Fibroblast of skin of right quadriceps (primary cell): ENCODE measurements at places on chromosomes 4 and X.

DNA sequence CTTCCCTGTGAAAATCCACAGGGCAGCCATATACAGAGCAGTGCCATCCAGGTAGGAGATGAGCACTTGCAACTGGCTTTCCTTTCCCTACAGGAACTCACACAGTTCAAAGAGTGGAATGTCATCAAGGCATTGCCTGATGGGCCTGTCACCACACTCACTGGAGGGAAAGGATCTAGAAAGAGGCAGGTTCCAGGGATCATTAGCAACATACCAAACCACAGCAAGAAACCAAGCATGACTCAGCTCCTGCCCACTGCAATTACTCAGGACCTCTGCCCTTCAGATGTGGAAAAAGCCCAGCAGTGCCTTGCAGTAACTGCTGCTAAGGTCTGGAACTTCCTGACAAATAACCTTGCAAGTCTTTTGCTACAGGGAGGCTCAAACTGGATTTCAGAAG lies 101.2 kb downstream of the ZNF674 start:
- DNase-seq, result peak; percentile 69

- DNase-seq, result no peak
Measured at GRCh38 chr4:183909801-183910200, 4.7 kb downstream of the STOX2 start.

GRCh38 chr4:48131736-48132135 lies 2.3 kb downstream of the TXK start:
- DNase-seq, result no peak

- no peak for DNase-seq
Measured at GRCh38 chr4:81743731-81744435, 272.2 kb upstream of the RASGEF1B start.

DNA sequence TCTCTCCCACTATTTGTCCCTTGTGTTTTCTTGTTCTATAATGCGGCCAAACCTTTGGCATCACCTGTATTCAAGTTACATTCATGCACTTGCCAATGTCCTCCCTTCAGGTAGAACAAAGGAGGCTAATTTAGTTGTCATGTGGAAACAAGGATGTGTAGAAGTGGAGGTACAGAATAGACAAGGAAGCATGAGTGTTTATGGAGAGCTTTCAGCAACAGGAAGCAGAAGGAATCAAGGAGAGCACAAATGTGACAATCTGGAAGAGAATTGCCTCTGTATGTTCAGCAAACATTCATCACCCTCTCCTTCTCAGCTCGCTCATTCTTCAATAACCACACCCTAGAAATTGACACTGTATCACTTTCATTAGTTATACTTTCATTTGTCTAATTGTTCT lies 103.4 kb downstream of the SLC7A11 start:
- no peak for DNase-seq

DNA sequence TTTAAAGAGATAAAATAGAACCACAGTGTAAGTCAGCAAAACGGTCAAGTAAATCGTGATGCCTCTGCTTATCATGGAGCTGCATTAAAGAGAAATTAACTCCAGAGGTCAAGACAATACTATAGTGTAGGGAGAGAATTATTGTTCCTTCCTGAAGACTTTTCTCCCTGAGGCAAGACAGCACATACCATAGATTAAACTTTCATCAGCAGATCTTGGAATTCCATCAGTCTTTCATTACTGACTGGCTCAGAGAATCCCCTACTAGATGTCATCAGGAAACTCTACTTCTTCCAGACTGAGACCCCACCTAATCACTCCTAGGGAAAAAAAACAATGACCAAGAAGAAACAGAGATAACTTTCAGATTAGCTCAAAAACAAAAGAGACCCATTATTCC lies 131.3 kb downstream of the NSUN7 start:
- no peak for DNase-seq

- no peak for DNase-seq
Measured at GRCh38 chr4:7320206-7320797, 114.4 kb downstream of the PSAPL1 start.

- DNase-seq, result peak; percentile 6
Measured at GRCh38 chr4:157172011-157172410, 48.5 kb upstream of the GRIA2 start.

DNA sequence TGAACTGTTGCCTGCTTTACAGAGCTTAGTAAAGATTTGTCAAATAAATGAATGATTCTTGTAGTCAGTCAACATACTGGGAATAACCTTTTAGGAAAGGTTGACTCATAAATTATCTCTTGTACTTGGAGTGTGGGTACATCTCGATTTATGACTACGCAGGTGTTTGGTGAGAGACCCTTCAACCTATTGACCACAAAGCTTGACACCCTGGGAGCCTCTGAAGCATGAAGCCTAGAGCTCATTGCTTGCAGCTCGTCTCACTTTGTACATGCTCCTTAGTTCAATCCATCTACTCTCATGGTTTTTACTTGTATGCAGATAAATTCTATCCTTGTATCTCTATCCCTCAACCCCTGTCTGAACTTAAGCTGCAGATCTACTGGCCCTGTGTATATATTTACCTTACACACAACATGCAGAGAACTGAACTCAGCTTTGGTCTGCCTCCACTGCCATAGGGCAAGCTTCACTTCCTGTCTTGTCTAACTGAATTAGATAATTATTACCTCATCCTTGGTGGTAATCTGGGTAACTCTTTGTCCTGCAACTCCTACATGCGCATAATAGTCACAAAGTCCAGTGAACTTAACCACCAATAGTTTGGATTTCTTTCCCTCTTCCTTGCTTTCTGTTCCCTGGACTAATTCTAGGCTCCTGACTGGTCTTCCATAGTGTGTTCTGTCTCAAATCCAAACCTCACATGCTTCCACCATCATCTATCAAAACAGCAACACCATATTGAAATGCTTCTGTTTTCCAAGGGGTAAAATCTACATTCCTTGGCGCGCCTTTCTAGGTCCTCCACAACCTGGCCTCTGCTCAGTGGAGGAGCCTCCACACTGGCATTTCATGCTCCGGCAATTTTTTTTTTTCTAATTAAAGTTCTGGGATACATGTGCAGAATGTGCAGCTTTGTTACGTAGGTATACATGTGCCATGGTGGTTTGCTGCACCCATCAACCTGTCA lies 32.2 kb upstream of the FAT1 start:
- no peak for DNase-seq

DNA sequence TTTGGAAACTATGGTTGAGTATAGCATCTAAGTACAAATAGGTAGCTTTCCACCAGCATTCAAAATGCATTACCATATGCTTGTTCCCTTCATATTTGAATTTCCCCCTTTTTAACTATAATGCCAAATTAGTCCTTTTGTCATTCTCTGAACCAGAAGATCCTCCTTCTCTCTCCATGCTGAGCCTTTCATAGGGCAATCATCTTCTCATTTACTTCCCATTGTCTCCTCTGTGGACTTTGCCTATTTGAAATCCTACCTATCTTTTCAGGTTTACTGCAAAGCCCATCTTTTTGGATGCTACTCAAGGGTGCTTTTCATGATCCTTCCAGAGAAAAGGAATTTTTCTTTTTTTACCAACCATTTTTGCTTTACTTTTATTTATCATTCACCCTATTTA lies 54.7 kb downstream of the DKK2 start:
- no peak for DNase-seq

- DNase-seq, result no peak
Measured at GRCh38 chrX:64188901-64189300, 16.6 kb downstream of the AMER1 start.

GRCh38 chr4:108861334-108861733 lies 98.5 kb upstream of the ETNPPL start:
- no peak for DNase-seq

DNA sequence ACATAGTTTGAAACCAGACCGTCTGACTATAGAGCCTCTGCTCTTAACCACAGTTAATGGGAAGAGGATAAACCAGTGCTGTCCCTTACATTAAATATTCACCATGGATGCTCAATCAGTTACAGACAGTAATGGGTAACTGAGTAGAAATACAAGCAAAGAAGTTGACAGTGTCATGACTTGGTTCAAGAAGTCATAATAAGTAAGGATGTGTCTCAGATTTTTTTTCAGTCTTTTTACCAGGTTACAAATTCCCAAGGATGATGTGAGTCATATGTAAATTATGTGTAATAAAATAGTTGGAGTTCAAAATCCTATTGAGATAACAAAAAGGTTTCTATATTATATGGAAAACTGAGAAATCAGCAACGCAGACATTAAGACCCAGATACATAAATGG lies 31.1 kb downstream of the ZCCHC4 start:
- peak; percentile 29 for DNase-seq

- no peak for DNase-seq
Measured at GRCh38 chrX:19839770-19840254, 47.6 kb downstream of the SH3KBP1 start.

DNA sequence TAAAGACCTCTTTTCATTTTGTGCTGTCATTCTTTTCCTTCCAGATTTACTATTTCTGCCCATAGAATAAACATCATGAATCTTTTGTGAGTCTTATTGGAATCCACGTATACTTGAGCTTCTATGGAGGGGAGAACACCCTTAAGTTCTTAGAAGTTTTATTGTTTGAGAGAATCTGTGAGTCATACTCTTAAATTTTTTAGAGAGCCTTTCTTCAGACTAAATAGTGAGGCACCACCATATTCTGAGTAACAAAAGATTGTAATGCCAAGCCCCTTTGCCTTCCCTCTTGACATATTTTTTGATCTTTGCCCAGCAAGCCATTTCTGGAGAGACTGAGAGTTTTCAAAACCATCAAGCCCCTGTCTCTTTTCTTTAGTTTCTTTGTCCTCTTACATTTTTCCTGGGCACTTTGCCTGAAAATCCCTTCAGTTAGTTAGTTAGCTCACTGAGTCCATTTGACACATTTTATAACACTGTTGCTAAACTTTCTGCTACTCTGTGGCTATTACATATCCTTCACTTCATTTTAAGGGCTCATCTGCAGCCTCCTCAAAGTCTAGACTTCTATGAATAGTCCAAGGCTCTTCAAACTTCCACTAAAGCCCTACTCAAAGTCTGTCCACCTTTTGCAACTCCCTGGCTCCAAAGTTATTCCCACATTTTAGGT lies 65.3 kb upstream of the NDUFC1 start:
- peak; percentile 51 for DNase-seq

- no peak for DNase-seq
Measured at GRCh38 chrX:12843061-12843667, 23.7 kb upstream of the TLR7 start.

- peak; percentile 57 for DNase-seq
Measured at GRCh38 chrX:30713061-30713525, 59.9 kb downstream of the GK start.

GRCh38 chr4:79993476-79993875 lies 79.6 kb downstream of the ANTXR2 start:
- no peak for DNase-seq

DNA sequence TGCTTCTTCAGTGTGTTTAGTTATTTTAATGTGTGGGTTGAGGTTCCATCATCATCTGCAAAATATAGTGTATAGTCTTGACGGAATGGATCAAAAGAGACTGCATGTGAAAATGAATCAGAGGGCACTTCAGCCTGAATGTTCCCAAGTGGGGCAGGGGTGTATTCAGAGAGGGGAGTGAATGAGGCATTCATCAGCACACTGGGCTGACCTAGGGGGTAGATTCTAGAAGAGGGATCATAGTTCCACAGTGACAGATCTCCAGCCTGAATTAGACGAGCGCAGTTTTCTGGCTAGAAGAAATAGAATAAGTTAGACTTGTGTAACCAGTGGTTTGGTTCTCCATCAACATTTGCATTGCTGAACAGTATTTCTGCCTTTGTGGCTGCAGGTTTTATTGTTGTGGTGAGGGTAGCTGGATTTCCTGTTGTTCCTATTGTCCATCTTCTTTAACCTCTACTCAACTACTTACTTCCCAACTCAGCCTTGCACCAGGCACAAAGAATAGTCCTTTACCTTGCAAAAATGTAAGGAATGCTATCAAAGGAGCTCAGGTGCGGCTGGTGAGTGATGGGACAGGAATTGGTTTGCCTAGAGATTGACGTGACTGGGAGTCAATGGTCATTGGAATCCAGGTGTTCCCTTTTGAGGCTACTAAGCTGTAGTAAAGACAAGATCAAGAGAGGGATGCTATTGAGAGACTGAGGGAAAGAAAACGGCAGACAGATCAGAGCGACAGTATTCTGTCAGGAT lies 50.9 kb downstream of the NAP1L5 start:
- no peak for DNase-seq

GRCh38 chr4:129240816-129241215 lies 144.9 kb downstream of the C4orf33 start:
- peak; percentile 79 for DNase-seq

- no peak for DNase-seq
Measured at GRCh38 chrX:153580700-153581386, 18.1 kb downstream of the CCNQ start.

DNA sequence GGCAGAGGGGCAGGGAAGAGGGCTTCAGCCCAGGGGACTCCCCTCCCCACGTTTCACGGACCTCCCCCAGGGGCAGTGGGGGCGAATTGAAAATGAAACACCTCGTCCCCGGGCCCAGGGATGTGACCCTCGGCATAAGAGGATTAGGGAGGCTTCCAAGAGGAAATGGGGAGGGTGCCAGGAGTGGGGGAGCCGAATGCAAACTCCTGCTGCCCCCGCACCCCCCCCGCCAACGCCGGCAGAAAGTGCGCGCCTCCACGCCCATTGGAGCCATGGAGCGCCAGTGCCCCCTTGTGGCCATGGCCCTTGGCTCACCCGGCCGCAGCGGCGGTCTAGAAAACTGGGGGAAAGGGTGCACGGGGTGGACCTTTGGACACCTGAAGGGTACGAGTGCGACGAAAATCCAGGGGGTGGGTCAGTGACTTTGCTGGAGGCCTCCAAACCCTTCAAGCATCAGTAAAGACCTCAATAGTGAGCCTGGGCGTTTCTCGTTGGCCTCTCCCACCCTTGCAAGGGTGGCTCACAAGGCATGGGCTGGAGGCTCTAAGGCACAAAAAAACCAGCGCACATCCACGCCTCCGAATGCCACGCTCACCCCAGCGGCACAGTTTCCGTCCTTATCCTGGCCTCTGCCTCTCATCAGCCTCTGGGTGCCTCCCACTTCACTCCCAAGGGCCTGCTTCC lies 120.8 kb upstream of the PJA1 start:
- DNase-seq, result peak; percentile 39

DNA sequence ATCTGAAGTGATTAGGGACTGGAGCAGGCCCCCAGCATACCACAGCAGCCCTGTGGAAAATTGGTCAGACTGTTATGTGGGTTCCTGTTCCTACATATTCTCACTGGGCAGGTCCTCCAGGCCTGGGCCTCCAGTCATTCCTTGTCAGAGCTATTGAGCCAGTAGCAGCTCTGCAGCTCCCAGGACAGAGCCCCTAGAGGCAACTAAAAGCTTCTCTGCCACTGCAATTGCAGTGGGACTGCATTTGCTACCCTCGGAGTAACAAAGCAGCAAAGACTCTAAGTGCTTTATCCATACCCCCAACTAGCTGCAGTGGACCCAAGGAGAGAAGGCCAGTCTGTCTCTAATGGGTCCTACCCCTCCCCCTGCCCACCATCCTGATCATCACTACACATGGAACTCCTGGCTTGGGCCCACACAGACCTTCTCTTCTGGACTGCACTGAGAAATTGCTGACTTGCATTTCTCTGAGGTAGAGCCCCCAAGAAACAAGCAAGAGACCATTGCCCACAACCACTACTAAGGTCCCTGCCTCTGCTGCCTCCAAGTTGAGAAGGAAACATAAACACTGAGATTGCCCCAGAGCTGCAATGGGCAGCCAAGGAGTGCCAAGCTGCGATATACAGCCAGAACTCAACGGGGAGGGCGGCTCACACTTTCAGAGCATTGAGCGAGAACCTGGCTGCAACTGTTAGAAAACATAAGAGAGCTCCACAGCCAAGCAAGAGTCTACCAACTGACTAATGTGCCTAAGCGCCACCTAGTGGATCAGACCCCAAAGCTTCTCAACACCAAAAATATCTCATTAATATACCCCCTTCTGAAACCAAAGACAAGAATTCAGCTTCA lies 738.7 kb upstream of the NDST4 start:
- peak; percentile 31 for DNase-seq
